ENCODE measurements at places on chromosomes 3 and 15. TPM values are rescaled to one million over a fixed set of nuclear protein-coding genes. Genes with fewer than 3 reads are reported as not detected.

MCF2L2 gene
- 99.3 TPM for total RNA-seq

SIDT1 gene
- total RNA-seq: 37.8 TPM

APOD gene
- total RNA-seq: 408 TPM

DNA sequence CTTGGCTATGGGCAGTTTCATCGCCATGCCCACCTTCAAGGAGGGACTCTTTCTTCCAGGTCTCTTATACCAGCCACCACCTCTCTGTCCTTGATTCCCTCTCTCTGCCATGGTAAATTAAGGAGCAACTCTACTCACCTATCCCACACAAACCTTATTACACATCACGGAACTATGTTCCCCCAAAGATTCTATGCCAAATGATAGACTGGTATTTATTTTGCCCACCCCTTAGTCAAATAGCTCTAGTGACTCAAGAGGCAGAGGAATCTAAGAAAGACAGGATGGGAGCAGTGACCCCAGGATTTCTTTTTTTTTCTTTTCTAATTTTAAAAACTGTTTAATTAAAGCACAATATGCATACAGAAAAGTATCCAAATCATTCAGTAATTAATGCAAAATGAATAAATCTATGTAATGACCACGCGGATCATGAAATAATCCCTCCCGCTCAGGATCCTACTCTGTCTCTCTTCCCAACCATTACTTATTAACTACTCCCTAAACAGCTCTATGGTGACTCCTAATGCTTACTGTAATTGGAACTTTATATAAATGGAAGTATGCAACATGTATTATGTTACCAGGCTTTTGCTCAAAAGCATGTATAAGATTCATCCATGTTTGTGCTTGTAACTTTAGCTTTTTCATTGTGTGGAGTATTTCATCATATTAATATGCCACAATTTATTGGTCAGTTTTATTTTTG, 410.8 kb upstream of the RASGRP1 start:
- DNase-seq: no peak

GRCh38 chr3:191762323-191762960, 301.5 kb downstream of the PYDC2 start:
- DNase-seq: no peak

DNA sequence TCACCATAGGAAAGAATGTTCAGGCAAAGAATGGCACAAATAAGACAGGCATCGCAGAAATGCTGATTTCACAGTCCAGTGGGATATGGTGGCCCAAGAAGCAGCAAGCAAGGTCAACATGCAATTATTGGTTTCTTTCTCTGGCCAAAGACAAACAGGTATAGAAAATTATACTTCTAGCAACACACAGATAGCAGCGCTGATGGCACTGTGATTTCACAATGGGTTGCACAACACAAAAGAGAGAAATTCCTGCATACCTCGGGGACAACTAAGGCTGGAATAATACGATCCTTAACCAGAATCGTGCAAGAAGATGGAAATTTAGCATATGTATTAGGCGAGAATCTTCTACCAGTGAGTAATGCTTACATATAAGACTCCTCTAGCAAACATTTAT, 76.3 kb upstream of the NR2F2 start:
- no peak for DNase-seq

- no peak for DNase-seq
Measured at GRCh38 chr15:89002281-89002761, 85.9 kb upstream of the ABHD2 start.

- no peak for DNase-seq
Measured at GRCh38 chr3:196557236-196557635, 11.1 kb downstream of the WDR53 start.

GRCh38 chr3:191094057-191094845, 104.8 kb upstream of the OSTN start:
- no peak for DNase-seq

- DNase-seq: no peak
Measured at GRCh38 chr3:33006571-33007286, 55.3 kb downstream of the CCR4 start.

DNA sequence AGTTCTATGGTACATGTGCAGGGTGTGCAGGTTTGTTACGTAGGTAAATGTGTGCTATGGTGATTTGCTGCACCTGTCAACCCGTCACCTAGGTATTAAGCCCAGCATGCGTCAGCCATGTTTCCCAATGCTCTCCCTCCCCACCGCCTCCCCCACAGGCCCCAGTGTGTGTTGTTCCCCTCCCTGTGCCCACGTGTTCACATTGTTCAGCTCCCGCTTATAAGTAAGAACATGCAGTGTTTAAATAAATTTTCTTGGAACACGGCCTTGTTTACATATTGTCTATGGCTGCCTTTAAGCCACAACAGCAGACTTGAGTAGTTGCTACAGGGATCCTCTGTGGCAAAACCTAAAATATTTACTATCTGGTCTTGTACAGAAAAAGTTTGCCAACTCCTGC, 41.3 kb upstream of the CORO2B start:
- no peak for DNase-seq

DNA sequence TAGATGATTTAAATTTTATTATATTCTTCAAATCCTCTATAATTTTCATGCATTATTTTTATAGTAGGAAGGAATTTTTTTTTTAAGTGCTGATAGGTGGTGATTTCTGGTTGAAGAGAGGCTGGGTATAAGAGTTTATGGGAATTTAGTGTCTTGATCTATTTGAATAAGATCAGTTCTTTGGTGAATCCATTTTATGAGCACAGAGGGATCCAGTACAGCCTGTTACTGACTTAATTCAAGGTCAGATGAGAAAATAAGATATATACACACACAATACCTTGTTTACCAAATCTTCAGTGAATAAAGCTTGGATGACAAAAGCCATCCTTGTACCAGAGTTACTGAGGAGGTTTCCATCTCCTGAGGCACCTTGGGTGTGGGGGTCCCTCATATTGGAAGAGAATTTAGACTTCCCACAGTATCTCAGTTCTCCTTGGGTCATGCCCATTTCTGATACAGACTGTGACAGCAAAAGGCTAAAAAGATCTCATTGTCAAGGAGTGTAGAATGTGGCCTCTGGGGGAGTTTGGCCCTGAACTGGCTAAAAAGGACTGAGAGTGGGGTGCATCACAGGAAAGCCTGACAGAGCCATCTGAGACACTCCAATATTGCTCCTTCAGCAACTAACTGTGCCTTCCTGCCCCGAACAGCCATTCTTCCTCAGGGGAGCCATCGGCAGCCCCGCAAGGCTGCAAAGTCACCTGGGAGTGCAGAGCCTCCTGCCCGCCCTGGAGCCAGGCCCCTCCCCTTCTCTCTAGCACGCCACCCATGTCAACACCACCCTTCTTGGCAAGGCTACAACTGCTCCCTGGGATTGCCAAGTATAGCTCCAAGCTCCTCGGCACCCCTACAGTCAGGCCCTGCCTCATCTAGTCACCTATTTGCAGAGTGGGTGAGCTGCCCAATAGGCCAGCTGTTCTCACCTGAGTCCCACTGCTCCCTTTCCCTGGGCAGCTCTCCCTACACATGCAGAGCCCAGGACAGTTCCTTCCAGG, 43.1 kb upstream of the HACD2 start:
- DNase-seq: no peak

DNA sequence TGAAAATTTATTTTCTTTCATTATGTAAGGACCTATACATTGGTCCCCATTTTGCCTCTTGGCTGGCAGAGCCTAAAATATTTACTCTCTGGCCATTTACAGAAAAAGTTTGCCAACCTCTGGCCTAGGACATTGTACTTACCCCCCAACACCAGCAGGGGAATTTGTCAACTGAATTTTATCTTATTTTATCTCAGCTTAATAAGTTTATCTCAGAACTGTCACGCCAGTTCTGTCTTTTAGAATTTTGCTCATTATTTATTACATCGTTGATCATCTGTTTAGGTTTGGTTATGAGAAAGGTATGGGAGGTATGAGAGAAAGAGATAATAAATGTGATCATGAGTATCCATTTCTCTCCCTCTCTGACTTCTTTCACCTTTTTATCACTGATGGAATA, 38.3 kb downstream of the CHD2 start:
- DNase-seq: no peak

DNA sequence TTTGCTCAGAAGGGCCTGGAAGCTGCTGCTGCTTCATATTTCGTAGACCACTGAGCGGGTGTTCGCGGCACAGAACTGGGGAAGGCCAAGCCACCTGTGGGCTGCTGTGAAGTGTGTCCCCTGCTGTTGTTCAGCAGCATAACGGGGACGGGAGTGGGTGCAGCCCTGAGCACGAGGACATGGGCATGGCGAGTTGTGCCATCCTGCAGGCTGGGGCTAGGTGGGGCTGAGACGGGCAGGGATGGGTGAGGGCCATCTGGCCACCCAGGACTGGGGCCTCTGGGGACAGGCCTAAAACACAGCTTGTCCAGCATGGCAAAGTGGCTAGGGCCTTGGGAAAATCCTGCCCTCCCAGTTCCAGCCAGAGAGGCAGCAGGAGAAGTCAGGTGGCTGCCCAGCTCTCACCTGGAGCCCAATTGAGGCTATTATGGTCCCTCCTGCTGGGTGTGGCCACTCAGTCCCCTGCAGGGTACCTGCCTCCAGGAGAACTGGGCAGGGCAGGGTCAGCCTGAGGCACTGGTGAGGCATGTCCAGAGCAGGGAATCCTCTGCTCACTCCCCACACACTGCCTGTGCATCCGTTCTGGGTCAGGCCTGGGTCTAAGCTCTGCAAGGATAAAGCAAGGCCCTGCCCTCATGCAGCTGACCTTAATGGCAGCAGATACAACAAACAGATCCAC, 29.5 kb downstream of the CFAP100 start:
- peak; percentile 29 for DNase-seq

GRCh38 chr15:40590667-40591050, 3.4 kb upstream of the KNL1 start:
- DNase-seq: no peak

GRCh38 chr15:48962662-48963523, 826 bp downstream of the SHC4 start:
- peak; percentile 36 for DNase-seq

DNA sequence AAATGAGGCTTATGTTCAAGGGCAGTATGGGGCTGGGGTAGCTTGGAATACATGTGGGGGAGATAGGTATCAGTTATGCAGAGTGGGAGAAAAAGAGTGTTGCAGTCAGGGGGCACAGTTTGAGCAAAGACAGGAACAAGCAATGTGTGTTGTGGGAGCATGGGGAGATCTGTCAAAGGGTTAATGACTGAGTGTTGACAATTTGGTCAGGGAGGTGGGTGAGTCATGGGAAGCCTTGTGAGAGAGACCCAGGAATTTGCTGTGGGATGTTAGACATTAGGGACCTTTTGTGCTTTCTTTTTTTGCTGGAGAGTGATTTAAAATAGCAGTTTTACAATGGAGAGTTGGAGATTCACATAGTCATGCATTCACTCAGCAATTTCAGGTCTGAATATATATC, 221.6 kb upstream of the NR2E3 start:
- DNase-seq: no peak

DNA sequence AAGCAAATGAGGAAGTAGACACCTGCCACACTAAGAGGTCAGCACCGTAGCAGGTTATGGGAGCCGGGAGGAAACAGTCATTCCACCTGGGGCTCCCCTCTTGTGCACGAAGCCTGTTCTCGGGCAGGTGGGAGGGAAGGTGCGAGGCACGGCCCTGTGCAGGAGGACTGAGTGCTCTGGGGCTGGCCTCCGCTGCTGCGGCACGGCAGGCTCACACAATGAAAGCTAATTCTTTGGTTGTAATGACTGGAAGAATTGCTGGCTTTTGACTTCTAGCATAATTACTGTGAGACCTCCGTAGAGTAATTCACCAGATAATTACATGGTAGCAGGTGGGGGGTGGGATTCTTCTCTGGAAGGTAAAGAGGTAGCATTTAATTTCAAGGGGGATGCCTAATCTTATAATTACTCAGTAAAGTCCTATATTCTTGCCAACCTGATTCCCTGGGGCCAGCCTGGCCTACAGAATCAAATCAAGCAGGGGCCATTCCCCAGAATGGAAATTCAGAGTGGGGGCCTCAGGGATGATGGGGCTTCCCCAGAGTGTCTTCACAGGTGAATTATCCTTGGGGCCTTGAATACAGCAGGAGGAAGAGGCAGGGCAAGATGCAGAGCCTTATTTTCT, 129.1 kb downstream of the TPRA1 start:
- DNase-seq: no peak
